Testis (tissue), 5 donors: ENCODE measurements at places on chromosomes 7 and 10.

DNA sequence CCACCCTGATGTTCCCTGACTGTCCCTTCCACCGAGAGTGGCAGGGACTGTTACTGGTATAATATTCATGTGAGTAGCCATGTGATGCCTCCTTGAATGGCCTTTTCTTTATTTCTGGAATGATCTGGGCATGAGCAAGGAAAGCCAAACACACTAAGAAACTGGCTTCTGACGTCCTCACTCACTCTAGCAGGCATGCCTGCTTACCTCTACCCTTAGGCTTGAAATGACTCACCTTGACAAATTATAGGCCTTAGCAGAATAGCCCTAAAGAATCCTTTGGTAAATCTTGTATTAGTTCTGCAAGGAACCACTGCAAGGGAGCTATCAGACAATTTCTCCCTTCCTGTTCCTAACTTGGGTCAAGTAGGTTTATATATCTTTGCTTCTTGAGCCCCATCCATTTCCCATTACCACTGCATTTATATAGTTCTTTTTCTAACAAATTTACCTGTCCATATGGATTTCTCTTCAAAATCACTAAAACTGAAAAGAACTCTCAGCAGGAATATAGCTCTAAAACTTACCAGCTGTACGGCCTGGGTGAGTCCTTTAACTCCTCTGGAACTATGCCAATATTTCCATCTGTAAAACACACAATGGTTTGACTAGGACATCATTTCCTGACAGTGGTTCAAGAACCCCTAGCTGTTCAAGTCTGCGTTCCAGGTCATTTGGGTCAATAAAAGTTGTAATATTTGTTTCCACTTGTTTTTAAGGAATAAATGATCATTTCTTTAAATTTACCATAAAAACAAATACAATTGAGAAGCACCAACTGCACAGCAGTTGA is 13.0 kb upstream of the NDUFA5 start:
- no peak for DNase-seq

GRCh38 chr10:38072552-38072951 is 21.6 kb upstream of the ZNF37A start:
- no peak for DNase-seq

GRCh38 chr10:29345144-29345909 is 56.5 kb downstream of the LYZL1 start:
- no peak for DNase-seq

DNA sequence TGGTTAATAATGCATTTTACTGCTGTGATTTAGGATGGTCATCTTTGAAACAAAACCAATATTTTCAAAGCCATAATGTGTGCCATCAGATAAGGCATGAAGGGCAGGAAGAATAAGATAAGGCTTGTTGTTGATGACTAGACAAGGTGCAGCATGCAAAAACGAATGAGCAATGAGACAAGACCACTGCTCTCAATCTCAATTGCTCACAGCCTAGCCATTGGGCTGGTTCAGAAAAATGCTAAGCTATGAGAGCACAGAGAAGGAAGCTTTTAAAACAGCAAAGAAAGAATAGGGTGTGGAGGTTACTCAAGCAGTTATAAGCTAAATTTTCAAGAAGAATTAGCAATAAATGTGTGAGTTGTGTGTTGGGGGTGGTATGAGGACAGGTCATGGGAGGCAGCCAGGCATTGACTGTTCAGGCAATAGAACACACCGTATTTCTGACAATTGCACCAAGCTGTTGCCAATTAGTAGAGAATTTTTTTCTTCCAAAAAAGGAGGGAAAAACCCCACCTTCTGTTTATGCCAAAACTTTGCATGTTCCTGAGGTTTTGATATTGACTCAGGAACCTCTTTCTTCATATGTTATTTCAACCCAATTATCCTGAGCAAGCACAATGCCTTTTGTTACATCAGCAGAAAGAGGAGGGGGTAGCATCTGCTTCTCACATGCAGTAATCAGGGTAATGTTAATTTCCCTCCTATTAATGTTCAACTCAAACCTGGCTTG is 276.5 kb downstream of the HDAC9 start:
- DNase-seq: no peak

DNA sequence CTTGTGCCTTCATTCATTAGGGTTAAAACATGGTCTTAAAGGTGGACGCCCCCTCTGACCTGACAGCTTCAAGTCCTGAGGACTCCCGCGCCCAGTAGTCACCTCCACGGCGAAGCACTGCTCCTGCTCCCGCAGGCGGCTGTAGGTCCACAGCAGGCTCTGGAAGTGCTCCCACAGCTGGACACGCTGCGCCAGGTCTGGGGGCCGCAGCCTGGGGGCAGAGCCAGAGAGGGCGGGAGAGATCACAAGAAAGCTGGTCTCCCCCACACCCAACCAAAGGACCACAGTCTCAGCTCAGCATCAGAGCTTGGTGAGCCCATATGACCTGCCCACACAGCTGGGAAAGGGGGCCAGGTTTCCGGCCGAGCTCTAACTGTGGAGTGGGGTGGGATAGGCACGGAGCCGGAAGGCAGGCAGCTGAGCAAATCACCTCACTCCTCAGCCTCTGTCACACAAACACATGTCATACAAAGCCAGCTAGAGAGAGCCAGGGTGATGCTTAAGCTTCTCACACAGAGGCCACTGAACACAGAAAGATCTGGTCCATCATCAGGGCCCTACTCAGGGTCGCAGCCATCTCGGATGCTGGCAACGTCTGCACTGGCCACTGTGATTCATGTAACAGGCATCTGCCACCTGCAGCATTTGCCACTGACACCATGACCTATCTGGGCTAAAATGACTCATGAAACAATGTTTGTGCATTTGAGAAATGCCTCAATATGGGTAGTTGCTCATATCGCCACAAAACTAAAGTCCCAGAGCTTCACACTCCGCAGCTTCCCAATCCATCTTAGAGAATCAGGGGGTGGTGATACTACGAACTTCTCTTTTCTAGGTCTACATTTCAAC is 12.6 kb downstream of the HPS1 start:
- DNase-seq: no peak

DNA sequence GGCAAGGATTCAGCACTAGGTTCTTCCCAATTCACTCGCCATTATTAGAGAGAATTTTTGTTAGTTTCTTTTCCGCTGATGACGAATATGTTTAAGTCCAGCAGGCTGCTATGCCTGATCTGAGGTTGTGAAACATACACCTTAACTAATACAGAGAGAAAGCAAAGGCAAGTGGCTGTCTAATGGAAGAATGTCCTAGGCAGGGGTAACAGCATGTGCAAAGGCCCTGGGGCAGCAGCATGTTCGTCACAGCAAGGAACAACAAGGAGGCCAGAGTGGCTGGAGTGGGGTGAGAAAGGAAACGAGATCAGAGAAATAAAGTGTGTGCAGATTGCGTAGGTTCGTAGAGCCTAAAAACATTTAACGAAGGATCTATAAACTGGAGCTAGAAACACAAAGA is 35.4 kb upstream of the CCDC7 start:
- DNase-seq: no peak

DNA sequence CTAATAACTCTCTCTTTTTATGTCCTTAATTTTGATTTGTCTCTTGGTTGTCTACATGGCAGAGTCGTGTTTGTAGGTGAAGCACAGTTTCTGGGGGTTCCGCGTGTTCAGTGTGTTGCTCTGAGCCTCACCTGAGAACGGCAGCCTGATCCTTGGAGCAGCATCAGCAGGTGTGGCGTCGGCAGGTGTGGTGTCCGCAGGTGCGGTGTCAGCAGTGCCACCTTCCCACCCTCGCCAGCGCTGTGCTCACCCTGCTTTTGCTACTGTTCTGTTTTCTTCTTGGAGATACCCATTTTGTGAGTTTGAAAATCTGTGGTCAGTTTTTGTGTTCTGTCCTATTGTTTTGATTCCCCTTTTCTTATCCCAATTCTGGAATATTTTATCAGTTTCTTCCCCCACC is 406.6 kb downstream of the GLRX3 start:
- no peak for DNase-seq

- no peak for DNase-seq
These were observed 1.8 kb upstream of the OPN4 start for GRCh38 chr10:86652361-86653202.

DNA sequence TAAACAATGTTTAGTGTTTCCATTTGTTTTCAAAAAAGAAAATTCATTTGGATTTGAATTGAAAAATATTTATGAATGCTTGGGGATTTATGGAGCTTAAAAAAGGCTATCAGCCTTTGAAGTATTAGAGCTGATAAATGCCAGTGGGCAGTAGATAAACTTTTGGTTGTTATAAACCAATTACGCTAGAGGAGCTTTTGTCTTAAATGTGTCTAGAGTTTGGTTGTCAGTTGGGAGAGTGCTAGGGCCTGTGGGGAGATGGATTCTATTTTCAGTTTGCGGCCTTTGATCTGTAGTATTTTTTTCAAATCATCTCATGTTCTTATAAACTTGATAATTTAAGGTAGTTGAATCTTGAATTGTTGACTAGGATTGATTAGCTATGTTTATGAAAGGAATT is 104.0 kb downstream of the SND1 start:
- DNase-seq: no peak

- DNase-seq: no peak
These were observed 3.7 kb downstream of the SLC16A9 start for GRCh38 chr10:59705931-59706330.

DNA sequence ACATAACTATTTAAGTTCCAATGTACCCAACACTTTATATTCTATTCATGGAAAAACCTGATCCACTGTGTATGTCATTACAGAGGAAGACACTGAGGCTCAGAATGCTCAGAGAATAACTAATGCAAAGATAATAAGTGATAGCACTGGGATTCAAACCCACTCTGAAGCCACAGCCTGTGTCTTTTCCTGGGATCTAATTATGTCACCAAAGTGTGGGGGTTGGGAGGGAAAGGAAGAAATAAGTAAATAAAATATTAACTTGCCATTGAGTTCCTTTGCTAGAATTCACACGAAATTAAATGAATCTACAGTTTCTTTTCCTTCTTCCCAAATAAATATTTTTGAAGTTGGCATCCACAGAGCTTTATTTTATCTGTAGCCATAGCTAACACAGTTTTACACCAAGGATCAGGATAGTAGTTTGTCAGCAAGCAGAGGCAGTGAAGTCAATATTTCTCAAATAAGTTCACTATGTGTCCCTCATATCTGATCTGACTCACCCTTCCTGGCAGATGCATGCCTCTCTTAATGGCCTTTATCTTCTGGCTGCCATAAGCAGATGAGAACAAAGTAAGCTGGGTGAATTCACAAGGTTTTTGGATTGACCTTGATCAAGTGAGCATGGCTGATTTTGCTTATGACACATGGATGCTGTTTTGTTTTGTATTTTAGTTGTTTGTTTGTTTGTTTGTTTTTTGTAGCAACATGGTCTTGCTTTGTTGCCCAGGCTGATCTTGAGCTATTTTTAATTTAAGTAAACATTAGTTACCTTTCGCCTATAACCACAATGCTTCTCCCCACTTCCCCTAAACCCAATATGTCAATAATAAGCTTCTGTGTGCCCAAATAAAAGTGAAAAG is 6.3 kb downstream of the RAPGEF5 start:
- DNase-seq: peak; percentile 62

DNA sequence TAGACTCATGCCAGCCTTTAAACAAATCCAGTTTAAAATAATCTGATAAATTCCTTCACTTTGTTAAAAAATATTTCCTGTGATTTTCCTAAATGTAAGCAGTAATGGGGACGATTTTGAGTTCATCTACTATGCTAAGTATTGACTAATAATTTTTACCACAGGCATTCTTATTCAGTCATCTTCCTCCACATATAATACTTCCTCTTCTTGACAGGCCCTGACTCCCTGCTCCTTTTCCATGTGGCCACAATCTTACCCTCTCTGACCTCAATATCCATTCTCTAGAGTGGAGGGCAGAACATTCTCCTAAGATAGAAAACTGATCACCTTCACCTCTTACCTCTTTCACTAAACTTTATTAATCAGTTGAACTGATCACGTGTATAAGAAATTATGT is 7.8 kb downstream of the DNAJC2 start:
- no peak for DNase-seq

DNA sequence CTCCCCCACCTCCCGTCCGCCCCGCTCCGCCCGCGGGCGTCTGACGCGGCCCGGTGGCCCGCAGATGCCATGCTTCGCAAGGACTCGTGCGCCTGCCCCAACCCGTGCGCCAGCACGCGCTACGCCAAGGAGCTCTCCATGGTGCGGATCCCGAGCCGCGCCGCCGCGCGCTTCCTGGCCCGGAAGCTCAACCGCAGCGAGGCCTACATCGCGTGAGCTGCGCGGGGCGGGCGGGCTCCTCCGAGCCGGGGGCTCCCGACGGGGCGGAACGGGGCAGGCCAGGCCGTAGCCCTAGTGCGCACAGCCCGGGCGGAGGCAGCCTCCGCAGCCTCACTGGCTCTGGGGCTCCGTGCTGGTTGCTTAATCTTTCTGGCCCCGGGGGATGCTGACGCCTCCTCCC is 2.8 kb downstream of the ASIC3 start:
- peak; percentile 79 for DNase-seq

DNA sequence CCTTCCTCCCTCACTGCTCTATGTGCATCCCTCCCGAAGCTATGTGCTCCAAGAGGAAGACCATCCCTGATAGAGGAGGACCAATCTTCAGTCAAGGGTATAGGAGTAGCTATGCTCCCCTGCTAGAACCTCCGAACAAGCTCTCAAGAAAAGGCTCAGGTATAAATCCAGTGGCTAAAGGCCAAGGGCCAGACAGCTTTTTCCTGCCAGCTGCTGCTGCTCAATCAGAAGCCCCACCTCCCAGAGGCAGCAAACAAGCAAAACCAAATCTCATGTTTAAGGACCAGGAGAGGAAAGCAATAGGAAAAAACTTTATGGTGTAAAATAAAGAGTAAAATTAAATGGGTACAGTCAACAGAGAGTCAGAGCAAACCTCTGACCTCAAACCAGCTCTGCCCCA is 187.2 kb downstream of the FGFR2 start:
- no peak for DNase-seq

- DNase-seq: no peak
These were observed 31.6 kb downstream of the ELMO1 start for GRCh38 chr7:37417107-37417474.

GRCh38 chr7:36185756-36186155 is 32.7 kb downstream of the EEPD1 start:
- DNase-seq: no peak

DNA sequence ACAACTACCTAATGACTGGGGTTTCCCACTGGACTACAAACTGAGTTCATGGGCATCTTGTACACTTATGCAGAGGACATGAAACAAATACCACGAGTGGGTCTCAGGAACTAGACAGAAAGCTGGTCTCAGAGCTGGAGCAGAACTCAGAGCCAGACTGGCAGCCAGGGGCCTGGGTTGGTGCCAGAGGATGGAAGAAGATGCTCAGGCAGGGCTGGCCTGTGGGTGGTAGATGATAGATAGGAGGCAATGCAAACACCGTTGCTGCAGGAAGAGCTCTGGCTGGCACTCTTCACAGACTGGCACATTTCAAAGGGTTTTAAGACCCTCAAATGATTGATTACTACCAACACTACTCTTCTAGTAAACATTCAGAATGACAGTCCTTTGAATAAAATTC is 28.8 kb downstream of the ENO4 start:
- DNase-seq: no peak

GRCh38 chr7:55275291-55276200 is 89.6 kb upstream of the LANCL2 start:
- no peak for DNase-seq

GRCh38 chr7:158419238-158419785 is 168.3 kb downstream of the PTPRN2 start:
- no peak for DNase-seq

GRCh38 chr10:78465431-78465830 is 431.8 kb downstream of the RPS24 start:
- DNase-seq: no peak
